Fibroblast of the conjunctiva (primary cell): ENCODE measurements at places on chromosomes 11 and 22.

DNA sequence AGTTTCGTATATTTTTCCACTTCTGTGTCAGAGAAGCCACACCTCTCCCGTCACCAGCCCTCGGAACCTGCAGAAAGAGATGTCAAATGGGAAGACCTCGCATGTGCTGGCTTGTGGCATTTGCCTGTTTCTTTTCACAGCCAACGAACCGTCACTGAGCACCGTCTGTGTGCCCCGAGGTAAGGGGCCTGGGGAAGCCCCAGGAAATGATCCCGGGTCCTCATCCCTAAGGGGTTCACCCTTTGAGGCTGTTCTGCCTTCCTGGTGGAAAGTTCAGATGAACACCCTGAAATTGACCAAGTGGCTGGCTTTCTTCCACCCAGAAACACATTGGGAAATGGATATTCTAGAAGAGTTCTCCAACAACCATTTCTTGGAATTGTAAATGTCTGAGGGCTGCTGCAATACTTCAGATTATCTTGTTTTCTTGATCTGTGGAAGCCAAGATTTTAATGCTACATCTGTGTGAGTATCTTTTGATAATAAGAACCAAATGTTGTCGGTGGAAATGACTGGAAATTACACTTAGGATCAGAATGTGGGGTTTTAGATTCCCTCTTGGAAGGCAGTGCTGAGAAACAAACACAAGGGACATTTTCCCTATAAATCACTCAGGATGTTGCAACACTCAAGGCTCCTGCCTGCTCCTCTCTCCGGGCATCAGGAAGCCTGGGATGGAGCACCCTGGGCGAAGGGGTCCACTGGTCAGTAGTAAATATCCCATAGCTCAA, 37.6 kb downstream of the RIBC2 start:
- DNase-seq: peak; percentile 88

DNA sequence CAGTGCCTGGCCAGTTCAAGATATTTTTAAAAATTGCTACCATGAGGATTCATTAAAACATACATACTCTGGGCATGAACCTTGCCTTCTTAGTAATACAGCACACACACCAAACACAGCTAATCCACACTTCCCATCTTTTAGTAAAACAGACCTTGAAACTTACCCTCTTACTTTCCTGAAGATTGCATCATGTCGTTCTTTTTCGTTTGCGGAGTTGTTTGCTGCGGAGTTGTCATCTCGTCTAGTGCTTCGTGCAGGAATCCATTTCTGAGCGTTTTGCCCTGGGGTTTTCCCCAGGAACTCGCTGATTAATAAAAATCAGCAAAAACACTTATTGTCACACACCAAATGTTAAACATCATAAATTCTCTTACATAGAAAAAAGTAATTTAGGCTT, 3.0 kb downstream of the EIF4G2 start:
- no peak for DNase-seq

GRCh38 chr11:117345039-117345438, 17.4 kb downstream of the CEP164 start:
- DNase-seq: no peak

DNA sequence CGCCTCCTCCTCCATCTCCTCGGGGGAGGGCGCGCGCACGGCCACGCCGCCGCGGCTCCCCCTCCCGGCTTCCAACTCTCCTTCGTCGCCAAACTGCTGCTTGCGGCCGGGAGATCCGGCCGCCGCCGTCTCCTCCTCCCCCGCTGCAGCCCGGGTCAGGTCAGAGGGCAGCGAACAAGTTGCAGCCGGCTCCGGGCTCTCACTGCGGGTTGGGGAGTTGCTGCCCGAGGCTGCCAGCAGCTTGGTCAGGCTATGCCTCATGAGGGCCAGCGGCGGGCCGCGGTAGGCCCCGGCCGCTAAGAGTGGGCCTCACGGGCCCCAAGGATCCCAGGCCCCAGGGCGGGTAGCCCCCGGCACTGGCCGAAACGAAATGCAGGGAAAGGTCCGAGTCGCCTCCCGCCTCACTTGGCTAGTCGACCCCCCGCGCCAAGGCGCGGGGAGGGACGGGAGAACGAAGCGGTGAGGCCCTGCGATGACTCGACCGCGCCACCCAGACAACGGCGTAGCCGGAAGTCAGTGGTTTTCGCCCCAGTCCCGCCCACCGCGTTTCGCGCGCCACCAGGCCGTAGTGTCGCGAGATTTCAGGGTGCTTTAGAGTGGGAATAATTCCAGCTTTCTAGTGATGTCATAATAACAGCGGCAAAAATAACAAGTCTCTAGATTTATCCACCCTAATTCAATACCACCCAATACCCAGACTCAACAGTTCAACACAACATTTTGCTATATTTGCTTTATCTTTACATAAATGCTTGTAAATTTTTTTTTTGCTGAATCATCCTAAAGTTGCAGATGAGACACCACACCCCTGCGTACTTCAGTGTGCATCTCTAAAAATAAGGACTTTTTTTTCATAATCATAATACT, at the start of gene CREBZF:
TSS of gene CREBZF (minus strand) at position 515 of the 867 bp plus-strand sequence. CDS start at position 261, 254 bp downstream.
- peak; percentile 91 for DNase-seq

GRCh38 chr22:42892156-42892555, 35.1 kb upstream of the ARFGAP3 start:
- no peak for DNase-seq
